ENCODE measurements at places on chromosomes 1 and 21.

DNA sequence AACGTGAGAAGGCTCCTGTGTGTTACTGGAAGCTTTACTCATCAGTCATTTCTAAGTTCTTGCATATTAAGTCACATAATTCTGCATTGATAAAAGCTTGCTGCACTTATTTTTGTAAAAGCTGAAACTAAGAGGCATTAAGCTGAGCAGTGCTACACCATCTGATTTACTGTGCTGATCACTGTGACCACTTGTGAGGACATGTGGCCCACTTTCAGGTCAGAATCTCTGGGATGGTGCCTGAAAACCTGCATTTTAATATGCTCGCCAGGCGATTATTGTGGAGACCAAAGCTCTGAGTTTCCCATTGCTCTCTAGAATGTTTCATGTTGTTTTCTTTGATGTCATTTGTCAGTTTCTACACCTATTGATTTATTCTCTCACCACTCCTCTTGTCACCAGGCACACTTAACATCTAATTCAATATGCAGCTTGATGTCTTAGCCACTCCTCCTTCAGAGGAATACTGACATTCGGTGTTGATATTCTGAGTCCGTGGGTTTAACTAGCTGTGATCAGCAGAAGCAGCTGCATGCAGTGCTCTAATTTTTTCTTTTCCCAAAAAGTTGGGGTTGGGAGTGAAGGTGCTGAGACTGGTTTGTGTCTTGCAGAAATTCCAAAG is 85.3 kb downstream of the RAVER2 start:
- no peak for DNase-seq

- no peak for DNase-seq
Measured at GRCh38 chr1:64176659-64177058, 26.8 kb upstream of the UBE2U start.

GRCh38 chr1:28811766-28812668 is at the start of gene OPRD1:
OPRD1 (plus strand) TSS chr1:28812170; CDS start chr1:28812384, 214 bp downstream.
- no peak for DNase-seq

DNA sequence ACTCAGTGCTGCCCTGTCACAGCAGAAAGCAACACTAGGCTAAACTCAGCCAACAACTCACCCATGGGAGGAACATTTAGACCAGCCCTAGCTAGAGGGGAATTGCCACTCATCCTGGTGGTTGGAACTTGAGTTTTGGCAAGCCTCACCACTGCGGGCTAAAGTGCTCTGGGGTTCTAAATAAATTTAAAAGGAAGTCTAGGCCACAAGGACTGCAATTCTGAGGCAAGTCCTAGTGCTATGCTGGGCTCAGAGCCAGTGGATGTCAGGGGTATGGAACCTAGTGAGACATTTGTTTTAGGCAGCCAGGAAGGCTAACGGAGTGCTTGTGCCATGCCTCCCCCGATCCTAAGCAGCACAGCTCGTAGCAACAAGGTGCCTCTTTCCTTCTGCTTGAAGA is 78.0 kb downstream of the RGS13 start:
- DNase-seq = no peak

Measured in stimulated activated CD8-positive, alpha-beta memory T cell treated with anti-CD3 and anti-CD28 coated beads, Interleukin-15, amount 100 ng/mL, for 4 hours (primary cell).